ENCODE measurements at places on chromosomes 13 and 19. TPM values are rescaled to one million over a fixed set of nuclear protein-coding genes. Genes with fewer than 3 reads are reported as not detected.

ANGPTL8 gene
- total RNA-seq, result 0.47 TPM

PCDH8 gene
- total RNA-seq, result not detected

ICAM3 gene
- 2.0 TPM for total RNA-seq

DNA sequence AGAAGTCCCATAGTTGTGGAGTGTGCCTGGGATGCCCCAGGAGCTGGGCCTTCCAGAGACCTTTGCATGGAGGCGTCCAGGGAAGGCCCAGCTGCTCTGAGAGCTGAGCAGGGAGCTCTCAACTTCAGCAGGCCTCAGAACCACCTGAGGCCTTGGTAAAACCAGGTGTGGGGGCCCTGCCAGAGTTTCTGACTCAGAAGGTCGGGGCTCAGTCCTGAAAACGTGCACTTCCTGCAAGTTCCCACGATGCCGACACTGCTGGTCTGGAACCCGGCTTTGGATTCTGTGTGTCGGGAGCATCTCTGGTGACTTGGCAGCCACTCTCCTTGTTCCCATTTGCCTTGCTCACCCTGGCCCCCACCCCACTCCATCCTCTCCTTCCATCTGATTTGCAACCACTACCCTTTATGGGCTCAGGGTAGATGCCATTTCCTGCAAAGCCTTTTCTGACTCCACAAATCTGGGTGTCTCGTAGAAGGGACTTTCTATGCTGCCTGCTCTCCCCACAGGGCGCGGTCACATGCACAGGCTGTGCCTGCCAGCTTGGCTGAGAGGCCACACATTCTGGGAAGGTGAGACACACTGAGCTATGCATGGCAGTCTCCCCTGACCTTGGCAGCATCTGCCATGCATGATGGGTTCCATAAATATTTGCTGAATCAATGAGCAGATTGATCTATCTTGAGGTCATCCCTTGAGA is 244.7 kb downstream of the COL4A1 start:
- DNase-seq, result peak; percentile 32

GRCh38 chr13:95902741-95903140 is 150.5 kb downstream of the UGGT2 start:
- DNase-seq, result no peak

DNA sequence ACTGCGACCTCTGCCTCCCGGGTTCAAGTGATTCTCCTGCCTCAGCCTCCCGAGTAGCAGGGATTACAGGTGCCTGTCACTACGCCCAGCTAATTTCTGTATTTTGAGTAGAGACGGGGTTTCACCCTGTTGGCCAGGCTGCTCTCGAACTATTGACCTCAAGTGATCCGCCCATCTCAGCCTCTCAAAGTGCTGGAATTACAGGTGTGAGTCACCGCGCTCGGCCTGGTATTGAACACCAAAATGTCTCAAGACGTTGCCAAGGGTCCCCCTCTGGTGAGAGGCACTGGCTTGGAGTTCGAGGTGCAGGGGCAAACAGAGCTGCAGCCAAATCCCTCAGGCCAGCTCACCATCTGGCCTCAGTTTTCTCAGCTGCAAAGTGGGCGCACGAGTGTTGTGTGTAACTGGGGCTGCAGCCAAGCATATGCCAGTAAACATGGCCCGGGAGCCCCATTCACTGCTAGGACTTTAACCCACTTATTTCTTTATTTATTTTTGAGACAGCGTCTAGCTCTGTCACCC is 8.0 kb downstream of the TJP3 start:
- DNase-seq, result no peak

DNA sequence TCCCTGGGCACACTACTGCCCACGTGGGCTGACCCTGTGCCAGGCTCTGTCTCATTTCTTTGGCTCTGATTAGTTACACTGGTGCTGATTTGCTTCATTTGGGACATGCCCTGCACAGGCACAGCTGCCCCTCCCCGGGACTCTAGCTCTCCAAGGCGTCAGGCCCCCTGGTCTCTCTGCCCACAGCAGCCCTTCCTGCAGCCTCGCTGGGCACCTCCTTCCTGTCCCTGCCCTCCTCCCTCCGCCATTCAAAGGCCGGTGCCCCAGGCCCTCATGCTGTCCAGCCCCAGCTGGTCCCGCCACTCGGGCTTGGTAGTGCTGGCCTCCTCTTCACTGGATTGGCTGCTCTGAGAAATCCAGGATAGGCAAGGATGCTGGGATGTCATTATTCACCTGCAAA is 73.1 kb downstream of the ERICH6B start:
- no peak for DNase-seq

DNA sequence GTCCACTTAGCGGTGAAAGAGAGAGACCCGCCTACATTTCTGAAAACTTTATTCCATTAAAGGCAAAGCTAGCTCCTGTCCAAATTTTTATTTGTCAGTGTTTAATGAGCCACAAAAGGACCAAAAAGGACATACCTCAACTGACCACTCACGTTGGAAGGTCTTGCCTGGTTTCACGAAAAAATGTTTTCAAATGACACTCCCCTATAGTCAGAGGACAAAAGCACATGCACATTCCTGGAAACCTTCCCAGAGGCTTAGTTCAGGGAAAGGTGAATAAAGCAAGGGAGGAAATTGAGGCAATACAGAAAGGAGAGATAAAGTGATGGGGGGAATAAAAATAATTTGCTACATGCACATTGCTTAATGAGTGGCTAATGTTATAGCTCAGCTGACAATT is 55.6 kb downstream of the DOCK9 start:
- no peak for DNase-seq

- no peak for DNase-seq
These were observed 13.1 kb downstream of the TNFSF9 start for GRCh38 chr19:6543866-6544347.

- DNase-seq, result no peak
These were observed 4.8 kb downstream of the SYNGR4 start for GRCh38 chr19:48368936-48369335.

DNA sequence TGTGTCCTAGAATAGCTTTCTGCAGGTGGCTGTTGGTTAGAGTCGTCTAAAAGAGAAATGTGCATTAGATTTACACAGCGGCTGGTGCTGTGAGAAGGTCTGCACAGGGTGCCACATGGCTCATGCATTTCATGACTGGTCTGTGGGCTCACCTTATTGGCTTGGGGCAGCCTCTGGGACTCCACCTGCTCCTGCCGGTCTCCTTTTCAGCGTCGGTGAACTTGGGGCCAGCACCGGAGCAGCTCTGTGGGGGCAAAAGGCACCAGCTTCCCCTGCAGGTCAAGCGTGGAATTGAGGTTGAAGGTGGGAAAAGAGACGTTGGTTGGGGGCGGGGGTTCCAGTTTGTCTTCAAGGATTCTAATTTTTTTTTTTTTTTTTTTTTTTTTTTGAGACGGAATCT is 3.1 kb upstream of the PNMA8C start:
- no peak for DNase-seq

Measured in gastrocnemius medialis (tissue), 4 donors.